Hematopoietic multipotent progenitor cell treated with erythropoietin and hydrocortisone succinate and interleukin-3 and kit ligand, for 8 days (in vitro differentiated cells): ENCODE measurements at places on chromosomes 2 and 18.

GRCh38 chr2:45750484-45750883 is 99.0 kb downstream of the PRKCE start:
- DNase-seq: peak; percentile 33

DNA sequence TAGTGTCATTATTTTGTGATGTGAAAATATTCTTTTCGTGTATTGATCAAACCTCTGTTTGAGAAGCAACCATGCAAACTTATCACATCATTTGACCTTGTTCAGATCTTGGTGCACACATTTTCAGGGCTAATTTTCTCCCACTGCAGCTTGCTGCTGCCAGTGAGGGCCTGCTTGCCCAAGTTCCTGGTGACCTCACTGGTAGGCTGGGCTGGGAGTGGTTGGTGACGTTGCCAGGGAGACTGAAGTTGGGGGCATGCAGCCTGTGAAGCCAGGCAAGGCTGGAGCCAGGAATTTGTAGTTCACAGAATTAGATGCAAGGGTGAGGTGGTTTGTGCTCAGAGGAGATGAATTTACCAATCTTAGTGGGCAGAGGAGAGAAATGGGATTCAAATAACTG is 38.5 kb downstream of the PARD3B start:
- DNase-seq: no peak

GRCh38 chr2:74959106-74959751 is 786 bp downstream of the POLE4 start:
- DNase-seq: no peak

DNA sequence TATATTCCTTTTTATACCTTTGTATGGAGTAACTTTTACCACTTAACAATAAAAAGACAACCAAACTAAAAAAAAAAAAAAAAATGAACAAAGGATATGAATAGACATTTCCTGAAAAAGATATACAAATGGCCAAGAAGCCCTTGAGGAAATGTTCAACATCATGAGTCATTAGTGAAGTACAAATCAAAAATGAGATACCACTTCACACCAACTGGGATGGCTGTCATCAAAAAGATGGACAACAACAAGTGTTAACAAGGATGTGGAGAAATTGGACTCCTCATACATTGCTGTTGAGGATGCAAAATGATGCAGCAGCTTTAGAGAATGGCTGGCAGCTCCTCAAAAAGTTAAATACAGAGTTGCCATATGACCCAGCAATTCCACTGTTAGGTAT is 22.6 kb upstream of the SCYGR2 start:
- DNase-seq: no peak

GRCh38 chr18:3007491-3007890 is 5.5 kb downstream of the LPIN2 start:
- no peak for DNase-seq

DNA sequence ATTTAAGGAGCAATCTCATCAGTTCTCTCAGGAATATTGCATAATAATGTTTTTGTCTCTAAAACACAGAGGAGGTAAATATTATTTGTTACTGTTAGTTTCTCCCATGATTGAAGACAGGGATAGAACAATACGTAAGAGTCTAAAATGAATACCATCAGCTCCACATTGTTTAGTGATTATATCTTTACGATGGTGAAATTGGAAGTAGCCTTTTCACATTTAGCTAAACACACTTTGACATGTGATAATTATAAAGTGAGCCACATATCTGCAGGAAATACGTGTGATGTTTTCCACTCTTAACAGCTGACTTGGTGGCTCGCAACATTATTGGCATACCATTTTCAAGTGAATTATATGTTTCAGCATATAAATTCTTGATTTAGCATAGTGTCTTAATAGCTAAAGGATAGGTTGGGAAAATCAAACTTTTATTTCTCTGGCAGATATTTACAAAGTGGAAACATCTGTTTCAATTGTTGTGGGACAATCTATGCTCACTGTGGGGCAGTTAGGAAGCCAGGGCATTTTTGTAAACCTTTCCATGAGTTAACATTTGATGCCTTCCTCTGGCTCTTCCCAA is 208.1 kb upstream of the RASGRP3 start:
- DNase-seq: no peak
